ENCODE measurements at places on chromosomes 3 and 15.

GRCh38 chr15:39869858-39870515, 50.1 kb downstream of the GPR176 start:
- no peak for DNase-seq

GRCh38 chr3:170081079-170081741, 43.4 kb downstream of the GPR160 start:
- peak; percentile 33 for DNase-seq

- DNase-seq = no peak
These were observed 7.6 kb upstream of the PLA2G4F start for GRCh38 chr15:42163947-42164550.

DNA sequence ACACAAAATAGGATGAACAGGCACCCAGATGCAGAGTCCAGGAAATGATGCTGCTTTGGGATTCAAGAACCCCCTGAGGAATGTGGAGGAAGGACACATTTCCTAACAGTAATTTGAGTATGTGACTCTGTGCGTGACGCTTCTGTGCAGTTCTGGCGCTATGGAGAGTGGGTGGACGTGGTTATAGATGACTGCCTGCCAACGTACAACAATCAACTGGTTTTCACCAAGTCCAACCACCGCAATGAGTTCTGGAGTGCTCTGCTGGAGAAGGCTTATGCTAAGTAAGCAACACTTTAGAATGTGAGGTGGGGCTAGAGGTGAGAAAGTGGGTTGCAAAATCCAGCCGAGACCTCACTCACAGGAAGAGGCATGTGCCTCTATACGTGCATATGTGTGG, 28.3 kb downstream of the CAPN3 start:
- DNase-seq = no peak

DNA sequence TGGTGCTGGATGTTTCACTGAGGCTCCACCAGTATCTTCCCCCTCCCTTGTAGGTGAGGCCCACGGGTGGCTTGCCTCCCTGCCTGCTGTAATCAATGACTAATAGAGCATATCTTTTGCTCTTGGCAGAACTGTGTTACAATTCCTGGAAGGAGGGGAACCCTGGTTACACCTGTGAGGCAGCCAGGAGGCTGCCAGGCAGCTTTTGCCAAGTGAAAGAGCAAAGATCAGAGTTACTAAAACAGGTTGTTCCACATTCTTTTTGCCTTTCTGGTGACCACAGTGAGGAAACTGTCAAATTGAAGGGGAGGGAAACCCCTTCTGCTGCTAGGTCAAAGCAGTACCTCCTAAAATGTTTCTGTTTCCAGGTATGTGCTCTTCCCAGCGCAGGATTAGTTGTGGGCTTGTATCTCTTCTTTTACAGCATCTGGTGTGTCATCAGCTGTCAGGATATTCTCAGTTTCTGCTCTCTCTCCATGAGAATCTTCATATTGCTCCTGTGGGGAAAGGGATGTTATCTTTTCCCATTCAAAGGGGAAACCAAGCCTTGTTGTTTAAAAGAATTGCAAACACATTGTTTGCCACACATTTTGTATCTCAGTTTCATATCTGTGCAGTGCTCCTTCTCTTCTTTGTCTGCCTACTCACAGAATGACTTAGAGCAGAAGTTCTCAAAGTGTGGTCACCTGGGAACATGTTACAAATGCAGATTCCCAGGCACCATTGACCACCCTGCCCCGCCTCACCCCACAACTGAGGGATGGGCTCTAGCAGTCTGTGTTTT, 137.4 kb upstream of the UMPS start:
- DNase-seq = no peak

GRCh38 chr3:71294919-71295318, 288.6 kb downstream of the FOXP1 start:
- DNase-seq = no peak

DNA sequence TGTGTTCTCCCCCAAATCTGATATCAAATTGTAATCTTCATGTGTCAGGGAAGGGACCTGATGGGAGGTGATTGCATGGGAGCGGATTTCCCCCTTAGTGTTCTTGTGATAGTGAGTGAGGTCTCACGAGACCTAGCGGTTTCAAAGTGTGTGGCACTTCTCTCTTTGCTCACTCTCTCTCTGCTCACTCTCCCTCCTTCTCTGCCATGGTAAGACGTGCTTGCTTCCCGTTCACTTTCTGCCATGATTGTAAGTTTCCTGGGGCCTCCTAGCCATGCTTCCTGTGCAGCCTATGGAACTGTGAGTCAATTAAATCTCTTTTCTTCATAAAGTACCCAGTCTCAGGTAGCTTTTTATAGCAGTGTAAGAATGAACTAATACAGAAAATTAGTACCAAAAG, 30.6 kb upstream of the OR5H6 start:
- DNase-seq = no peak

- no peak for DNase-seq
These were observed 4.0 kb downstream of the ULK3 start for GRCh38 chr15:74838746-74839525.

DNA sequence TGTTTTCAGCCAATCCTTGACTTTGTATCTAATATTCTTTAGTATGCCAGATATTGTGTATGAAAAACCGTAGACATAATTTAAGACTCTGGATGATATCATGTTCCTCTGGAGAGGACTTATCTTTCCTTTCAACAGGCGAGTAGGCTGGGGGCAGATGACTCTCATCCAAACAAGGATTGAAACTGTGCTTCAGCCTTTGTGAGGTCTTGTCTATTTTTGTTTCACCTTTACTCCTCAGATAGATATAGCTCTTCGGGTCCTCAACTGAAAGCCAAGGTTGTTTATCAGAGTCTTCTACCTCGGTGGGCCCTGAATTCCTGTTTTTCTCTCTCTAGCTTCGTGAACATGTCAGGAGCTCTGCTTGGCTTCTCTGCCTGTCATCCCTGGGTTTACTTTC, 66.0 kb downstream of the C3orf20 start:
- DNase-seq = no peak

GRCh38 chr3:171847595-171848259, 4.6 kb downstream of the TMEM212 start:
- no peak for DNase-seq

DNA sequence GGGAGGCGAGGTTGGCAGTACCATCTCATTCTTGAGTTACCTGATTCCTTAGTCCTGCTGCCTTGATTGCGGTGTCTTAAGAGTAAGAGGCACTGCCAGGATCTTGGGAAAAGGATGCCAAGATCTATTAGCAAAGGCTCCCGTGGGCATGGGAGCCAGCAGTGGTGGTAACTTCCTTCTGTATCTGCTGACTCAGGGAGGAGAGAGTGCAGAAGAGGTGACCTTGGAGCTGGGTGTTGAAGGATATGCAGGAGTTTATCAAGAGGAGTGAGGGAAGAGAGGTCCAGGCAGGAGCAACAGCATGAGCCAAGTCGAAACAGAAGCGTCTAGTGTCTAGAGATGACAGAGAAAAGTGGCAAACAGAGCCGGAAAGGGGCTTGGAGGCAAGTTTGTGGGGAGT, 4.5 kb downstream of the MESP2 start:
- DNase-seq = no peak

DNA sequence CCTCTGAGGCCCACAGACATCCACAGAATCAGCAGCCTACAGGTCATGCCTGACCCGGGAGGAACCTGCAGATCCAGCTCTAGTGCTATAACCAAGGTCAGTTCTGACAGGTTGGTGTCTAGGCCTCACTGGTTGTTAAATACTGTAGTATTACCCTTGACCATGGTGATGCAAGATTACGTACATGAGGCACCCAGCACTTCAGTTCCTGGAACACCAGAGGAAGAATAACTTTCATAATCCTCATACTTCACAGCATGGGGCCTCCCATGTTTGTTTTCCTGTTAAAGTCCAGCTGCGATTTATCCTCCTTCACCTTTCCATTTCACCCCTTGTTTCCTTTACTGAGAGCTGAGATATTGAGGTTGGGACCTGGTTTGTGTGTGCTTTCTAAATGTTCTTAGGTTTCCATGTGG, 34.4 kb upstream of the GLCE start:
- peak; percentile 28 for DNase-seq

GRCh38 chr3:4406746-4407568, 60.1 kb downstream of the SUMF1 start:
- no peak for DNase-seq

Data from fibroblast of the conjunctiva (primary cell).